ENCODE measurements at places on chromosomes 13 and 19.

GRCh38 chr19:934865-935479 lies 9.1 kb downstream of the ARID3A start:
- no peak for DNase-seq

- no peak for DNase-seq
These were observed 50.1 kb upstream of the ATP12A start for GRCh38 chr13:24630121-24630520.

- DNase-seq = no peak
These were observed 94.6 kb downstream of the TSHZ3 start for GRCh38 chr19:31254611-31255010.

- no peak for DNase-seq
These were observed 1528.0 kb downstream of the SLITRK5 start for GRCh38 chr13:89199138-89199537.

- no peak for DNase-seq
These were observed at the start of gene GAS6 for GRCh38 chr13:113863524-113864272. TSS of gene GAS6 (minus strand) at chr13:113864076. CDS start at chr13:113863920, 156 bp downstream.

GRCh38 chr19:56270676-56271075 lies 1.9 kb upstream of the EDDM13 start:
- no peak for DNase-seq

DNA sequence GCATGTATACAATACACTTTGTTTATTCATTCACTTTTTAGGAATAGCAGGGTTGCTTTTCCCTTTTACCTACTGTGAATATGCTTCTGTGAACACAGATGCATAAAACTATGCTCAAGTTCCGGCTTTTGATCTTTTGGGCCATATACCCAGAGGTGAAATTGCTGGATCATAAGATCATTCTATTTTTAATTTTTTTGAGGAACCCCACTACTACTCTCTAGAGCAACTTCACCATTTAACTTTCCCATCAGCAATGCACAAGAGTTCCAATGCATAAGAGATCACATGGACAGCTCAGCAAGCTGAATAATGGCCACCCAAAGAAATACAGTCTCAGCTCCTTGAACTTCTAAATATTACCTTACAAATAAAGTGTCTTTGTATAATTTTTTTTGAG lies 17.0 kb upstream of the SIGLEC10 start:
- no peak for DNase-seq

DNA sequence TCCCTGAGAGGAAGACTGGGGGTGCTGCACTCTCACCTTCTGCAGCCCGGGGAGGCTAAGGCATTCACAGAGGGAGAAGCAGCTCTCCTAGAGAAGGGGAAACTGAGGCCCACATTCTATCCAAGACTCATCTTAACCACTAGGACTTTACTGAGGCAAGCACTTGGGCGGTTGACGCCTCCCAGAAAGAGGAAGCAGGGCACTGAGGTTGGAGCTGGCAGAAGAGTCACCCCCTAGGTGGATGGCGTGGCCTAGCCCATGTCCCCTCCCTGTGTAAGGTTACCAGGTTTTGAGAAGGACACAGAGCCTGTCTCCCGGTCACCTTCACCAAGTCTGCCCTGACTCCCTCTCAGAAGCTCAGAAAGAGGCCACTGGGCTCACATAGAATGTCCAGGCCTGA lies 2.7 kb downstream of the S1PR2 start:
- DNase-seq = no peak

GRCh38 chr13:42041684-42042035 lies 6.8 kb upstream of the DGKH start:
- no peak for DNase-seq

GRCh38 chr13:109205315-109205714 lies 575.9 kb downstream of the MYO16 start:
- DNase-seq = no peak

Data from Panc1 (cell line).